IPS DF 19.7 (cell line): ENCODE measurements at places on chromosomes 11 and 22.

DNA sequence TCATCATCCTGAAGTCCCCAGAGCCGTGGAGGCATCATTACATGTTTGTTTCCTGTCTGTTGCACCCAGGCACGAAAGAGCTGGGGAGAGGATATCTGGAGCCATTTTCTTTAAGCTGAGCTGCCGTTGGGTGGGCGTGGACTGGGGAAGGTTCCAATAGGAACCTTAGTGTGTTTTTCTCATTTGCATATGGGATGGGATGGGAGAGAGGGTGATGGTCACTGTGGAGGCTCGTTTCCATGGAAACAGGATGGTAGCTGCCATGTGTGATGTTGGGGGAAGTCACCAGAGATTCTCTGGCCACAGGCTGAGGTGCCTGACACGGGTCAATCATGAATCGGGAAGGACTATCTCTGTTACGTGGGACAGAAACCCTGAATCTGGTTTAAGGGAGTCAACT, 39.7 kb downstream of the CACNA1I start:
- no peak for DNase-seq

DNA sequence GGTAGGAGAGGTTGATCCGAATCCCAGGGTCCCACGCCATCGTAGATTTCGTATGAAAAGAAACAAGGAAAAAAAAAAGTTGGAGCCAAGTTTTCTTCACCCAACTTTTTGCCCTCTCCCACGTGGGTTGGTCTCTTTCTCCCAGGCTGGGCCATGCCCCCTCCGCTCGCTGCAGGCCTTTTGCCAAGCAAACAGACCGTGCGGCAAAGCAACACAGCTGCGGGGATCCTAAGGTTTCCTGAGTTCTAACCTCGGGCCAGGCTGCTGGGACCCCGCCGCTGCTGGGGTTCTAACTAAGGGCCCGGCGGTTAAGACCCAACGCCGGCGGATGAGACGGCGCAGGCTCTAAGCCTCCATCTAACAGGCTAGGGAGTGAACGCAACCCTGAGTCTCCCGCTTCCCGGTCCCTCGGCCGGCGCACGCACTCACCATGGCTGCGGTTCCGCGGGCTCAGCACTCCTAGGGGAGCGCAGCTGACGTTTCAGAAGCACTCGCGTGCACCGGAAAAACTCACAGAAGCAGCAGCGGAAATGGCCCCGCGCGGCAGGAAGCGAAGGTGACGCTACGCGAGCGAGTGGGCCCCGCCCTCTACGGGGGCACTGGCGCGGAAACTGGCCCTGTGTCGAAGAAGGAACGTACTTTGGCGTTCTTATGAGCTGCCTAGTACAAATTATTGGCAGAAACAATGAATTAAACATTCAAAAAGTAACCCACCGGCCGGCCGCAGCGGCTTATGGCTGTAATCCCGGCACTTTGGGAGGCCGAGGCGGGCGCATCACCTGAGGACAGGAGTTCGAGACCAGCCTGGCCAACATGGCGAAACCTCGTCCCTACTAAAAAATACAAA, at the start of gene SNU13:
SNU13 (minus strand) TSS at position 503 of the 847 bp plus-strand sequence; CDS start at position 432, 71 bp downstream.
- DNase-seq, result peak; percentile 71

- DNase-seq, result no peak
Measured at GRCh38 chr11:125457814-125458343, 38.2 kb downstream of the FEZ1 start.

- no peak for DNase-seq
Measured at GRCh38 chr11:45622861-45623260, 42.6 kb downstream of the CHST1 start.

GRCh38 chr22:49011769-49012648, 815.7 kb downstream of the BRD1 start:
- DNase-seq, result no peak
